GM20000 (cell line): ENCODE measurements at places on chromosomes 7 and 10.

- peak; percentile 20 for DNase-seq
Measured at GRCh38 chr7:112982441-112983063, 104.1 kb downstream of the GPR85 start.

DNA sequence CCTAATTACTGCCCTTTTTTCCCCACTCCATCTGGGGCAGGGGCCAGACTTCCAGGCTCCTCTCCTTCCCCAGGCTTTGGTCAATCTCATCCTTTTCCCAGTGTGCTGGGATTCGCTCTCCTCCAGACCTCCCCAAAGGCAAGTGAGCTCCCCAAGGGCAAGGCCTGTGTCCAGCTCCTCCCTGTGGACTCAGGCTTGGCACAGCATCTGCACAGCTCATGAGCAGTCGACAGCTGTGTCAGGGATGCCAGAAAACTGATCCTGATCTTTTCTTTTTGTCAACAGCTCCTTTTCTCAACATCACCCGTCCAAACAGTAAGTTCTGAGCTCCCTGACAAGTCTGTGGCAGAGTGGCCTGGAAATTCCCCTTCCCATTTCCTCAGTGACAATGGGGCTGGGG is 67.1 kb downstream of the C10orf120 start:
- no peak for DNase-seq

GRCh38 chr10:57849691-57850357 is 417.9 kb downstream of the IPMK start:
- DNase-seq: no peak

DNA sequence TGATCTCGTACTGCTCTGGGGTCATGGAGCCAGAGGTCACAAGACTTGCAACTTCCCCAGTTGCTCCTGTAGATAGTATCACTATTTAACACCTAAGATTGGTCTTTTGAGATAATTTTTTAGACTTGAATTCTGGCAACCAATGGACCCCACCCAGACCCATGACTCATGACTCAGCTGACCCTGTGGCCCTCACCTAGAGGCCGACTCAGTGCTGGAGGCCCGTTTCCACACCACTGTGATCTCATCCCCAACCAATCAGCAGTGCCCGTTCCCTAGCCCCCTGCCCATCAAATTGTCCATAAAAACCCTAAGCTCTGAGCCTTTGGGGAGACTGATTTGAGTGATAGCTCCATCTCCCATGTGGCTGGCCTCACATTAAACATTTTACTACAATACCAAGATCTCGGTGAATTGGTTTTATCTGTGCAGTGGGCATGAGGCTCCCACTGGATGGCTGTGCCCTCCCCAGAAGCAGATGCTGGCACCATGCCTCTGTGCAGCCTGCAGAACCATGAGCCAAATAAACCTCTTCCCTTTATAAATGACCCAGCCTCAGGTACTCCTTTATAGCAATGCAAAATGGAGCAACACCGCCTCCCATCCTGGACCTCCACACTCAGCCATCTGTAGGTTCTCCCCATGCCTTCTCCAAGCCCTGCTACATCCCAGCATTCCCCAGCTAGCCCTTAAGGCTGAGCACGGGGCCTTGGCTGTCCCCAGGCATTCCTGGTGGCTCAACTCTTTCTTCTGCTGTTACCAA is 98.8 kb downstream of the PRKAG2 start:
- no peak for DNase-seq
